ENCODE measurements at places on chromosomes 11 and 22. TPM values are rescaled to one million over a fixed set of nuclear protein-coding genes. Genes with fewer than 3 reads are reported as not detected.

Gene VPREB3
- not detected for total RNA-seq

Gene GRAP2
- 2.4 TPM for total RNA-seq

DNA sequence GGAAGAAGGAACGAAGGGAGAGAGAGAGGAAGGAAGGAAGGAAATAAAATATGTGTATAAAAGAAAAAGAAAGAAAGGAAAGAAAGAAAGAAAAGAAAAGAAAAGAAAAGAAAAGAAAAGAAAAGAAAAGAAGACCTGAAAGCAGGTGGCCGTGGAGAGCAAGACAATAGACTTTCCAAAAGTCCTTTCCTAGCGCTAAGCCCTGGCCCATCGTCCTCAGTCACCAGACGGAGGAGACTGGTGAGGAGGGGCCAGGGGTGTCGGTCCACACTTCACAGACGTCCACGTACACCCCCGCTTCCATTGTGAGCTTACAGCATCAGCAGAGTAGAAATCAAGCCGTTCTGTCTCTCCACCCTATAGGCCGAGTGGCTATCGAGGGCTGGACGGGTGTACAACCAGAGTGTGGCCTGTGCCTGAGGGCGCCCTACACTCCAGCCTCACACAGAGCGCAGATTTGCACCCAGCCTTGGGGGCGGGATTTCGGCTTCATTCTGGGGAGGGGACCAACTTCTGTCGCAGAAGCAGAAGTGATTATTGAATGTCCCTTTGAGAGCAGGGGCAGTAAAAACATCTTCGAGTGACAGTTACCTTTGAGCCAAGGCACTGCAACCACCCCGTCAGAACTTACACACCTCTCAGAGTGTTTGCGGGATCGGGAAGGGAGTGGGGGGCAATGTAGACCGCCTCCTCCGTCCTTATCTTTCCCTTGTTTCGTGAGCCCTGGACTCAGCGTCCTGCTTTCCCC is 2.0 kb upstream of the BSX start:
- no peaks in the 10 kb centered on the region for H3K36me3 ChIP-seq
- no peak overlapping the region for H3K27ac ChIP-seq
- H3K4me3 ChIP-seq: peak overlapping the region; percentile 60
- peaks cover 14% of the 10 kb centered on the region for H3K4me1 ChIP-seq
- no peak for DNase-seq

DNA sequence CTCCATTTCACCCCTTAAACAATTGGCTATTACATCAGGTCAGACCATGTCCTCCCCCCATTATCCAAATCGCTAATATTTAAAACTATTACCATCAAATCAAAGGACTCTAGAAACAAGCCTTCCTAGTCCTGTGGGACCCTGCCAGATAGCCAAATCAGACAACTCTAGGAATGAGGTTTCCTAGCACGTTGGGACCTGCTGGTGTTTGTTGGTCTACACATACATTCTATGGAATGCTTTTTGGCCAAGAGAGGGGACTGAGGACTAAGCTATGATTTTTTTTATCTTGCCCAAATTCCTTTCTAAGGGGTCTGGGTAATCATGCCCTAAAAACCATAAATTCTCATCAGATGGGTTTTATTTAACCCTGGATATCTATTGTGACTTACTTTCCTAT is 14.1 kb upstream of the SELENOH start:
- H3K36me3 ChIP-seq: no peaks in the 10 kb centered on the region
- DNase-seq: no peak
- H3K4me1 ChIP-seq: no peaks in the 10 kb centered on the region

DNA sequence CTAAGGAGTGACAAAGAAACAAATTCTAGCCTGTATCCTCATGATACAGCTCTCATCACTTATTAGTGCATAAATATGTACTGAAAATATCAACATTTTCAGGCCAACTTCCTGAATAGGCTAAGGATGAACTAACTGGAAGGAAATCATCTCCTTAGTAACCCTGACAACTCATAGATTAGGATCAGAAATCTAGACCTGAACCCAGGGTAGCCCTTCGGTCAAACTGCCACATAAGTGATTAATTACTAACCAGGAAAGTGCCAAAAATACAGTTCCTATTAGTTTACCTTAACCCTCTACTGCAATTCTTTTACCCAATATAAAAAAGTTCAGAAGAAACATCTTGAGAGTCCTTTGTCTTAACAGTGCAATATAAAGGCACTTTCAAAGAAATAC is 40.0 kb downstream of the AMBRA1 start:
- no peaks in the 10 kb centered on the region for H3K36me3 ChIP-seq
- no peak for DNase-seq
- H3K27me3 ChIP-seq: no peaks in the 10 kb centered on the region
- no peaks in the 10 kb centered on the region for H3K4me1 ChIP-seq
- peak overlapping the region; percentile 49 for H3K27ac ChIP-seq

Gene APOL1
- total RNA-seq: 18.1 TPM

GRCh38 chr22:27461470-27461869 is 340.1 kb downstream of the MN1 start:
- no peaks in the 10 kb centered on the region for H3K27me3 ChIP-seq
- no peak for DNase-seq
- H3K4me3 ChIP-seq: no peak overlapping the region
- no peaks in the 10 kb centered on the region for H3K4me1 ChIP-seq
- H3K36me3 ChIP-seq: no peaks in the 10 kb centered on the region

Gene ANO9
- total RNA-seq: 0.11 TPM

DNA sequence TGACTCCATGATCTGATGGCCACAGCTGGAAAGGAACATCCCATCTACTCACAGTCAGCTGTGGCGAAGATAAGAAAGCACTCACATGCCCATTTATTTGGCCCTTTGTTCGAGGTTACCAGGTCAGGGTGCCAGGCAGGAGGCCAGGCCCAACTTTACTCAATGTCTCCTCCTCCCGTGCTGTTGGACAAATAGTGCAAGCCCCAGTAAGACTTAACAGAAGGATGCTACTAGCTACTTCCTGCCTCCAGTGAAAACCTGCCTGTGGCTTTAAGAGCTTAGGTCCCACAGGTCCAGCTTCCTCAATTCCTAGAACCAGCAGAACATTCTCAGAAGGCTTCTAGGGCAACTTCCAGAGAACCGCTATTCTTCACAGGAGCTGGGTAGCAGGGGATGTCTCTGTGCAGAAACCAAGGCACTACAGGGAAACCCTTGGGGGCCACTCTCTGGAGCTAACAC is 12.9 kb upstream of the CRY2 start:
- no peaks in the 10 kb centered on the region for H3K27me3 ChIP-seq
- no peaks in the 10 kb centered on the region for H3K36me3 ChIP-seq
- DNase-seq: no peak
- H3K27ac ChIP-seq: no peak overlapping the region
- H3K4me1 ChIP-seq: no peaks in the 10 kb centered on the region

GRCh38 chr11:117328375-117329010 is 839 bp downstream of the CEP164 start:
- no peaks in the 10 kb centered on the region for H3K36me3 ChIP-seq
- peak overlapping the region; percentile 89 for H3K27ac ChIP-seq
- DNase-seq: peak; percentile 72
- no peaks in the 10 kb centered on the region for H3K27me3 ChIP-seq
- H3K4me1 ChIP-seq: peaks cover 14% of the 10 kb centered on the region

Data from right atrium auricular region (tissue), 2 donors.